ENCODE measurements at places on chromosomes 3 and 15. TPM values are rescaled to one million over a fixed set of nuclear protein-coding genes. Genes with fewer than 3 reads are reported as not detected.

Gene ADAMTS17
- 0.27 TPM for total RNA-seq

Gene SAMD7
- not detected for total RNA-seq

Gene ADGRG7
- not detected for total RNA-seq

Gene RHOV
- 0.43 TPM for total RNA-seq

Gene TJP1
- 118 TPM for total RNA-seq

Gene UBR1
- 28.2 TPM for total RNA-seq

Gene CPLX3
- not detected for total RNA-seq

Gene CISH
- total RNA-seq: 0.75 TPM

Gene SLC22A13
- 0.72 TPM for total RNA-seq

Gene UBL7
- total RNA-seq: 46.1 TPM

Gene HRG
- total RNA-seq: not detected

Gene HTR3E
- not detected for total RNA-seq

Gene GP5
- not detected for total RNA-seq

Gene ARHGEF3
- 13.7 TPM for total RNA-seq

Gene IL20RB
- 22.0 TPM for total RNA-seq

Gene C3orf22
- not detected for total RNA-seq

Gene MCTP2
- 4.5 TPM for total RNA-seq

Gene THAP10
- total RNA-seq: 1.6 TPM

Gene MDFIC2
- not detected for total RNA-seq

Gene ZNF501
- total RNA-seq: 2.2 TPM

Gene ZMAT3
- total RNA-seq: 89.1 TPM

Gene GOLGA6L6
- total RNA-seq: not detected

Gene SSUH2
- total RNA-seq: not detected

Gene DET1
- 3.7 TPM for total RNA-seq
